Kidney (tissue), 22 donors: ENCODE measurements at places on chromosomes 13 and 19. TPM values are rescaled to one million over a fixed set of nuclear protein-coding genes. Genes with fewer than 3 reads are reported as not detected.

DNA sequence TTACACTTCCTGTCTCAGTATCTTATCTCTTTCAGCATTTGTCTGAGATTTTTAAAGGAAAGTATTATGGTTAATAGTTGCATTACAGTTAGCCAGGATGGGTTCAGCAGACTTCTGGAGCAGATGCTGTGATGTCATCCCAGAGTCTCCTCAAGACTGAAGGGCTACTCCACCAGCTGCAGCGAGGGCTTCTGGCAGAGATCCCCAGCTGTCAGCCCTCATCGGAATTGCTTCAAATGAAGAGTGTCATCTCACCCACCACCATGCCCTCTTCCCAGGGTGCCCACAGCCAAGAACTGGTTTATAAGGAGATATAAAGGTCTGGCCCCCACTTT, 84.4 kb downstream of the FAM216B start:
- H3K4me1 ChIP-seq = no peaks in the 10 kb centered on the region
- no peak for DNase-seq
- H3K36me3 ChIP-seq = no peaks in the 10 kb centered on the region

- no peak overlapping the region for H3K27ac ChIP-seq
- no peak for DNase-seq
Measured at GRCh38 chr19:3145909-3146676, 10.3 kb downstream of the GNA15 start.

- DNase-seq = no peak
- H3K4me1 ChIP-seq = no peaks in the 10 kb centered on the region
- H3K36me3 ChIP-seq = no peaks in the 10 kb centered on the region
- H3K27me3 ChIP-seq = no peaks in the 10 kb centered on the region
- H3K27ac ChIP-seq = no peak overlapping the region
Measured at GRCh38 chr13:85729296-85729695, 69.9 kb downstream of the SLITRK6 start.

The CEACAM5 gene
- polyA plus RNA-seq = not detected

DNA sequence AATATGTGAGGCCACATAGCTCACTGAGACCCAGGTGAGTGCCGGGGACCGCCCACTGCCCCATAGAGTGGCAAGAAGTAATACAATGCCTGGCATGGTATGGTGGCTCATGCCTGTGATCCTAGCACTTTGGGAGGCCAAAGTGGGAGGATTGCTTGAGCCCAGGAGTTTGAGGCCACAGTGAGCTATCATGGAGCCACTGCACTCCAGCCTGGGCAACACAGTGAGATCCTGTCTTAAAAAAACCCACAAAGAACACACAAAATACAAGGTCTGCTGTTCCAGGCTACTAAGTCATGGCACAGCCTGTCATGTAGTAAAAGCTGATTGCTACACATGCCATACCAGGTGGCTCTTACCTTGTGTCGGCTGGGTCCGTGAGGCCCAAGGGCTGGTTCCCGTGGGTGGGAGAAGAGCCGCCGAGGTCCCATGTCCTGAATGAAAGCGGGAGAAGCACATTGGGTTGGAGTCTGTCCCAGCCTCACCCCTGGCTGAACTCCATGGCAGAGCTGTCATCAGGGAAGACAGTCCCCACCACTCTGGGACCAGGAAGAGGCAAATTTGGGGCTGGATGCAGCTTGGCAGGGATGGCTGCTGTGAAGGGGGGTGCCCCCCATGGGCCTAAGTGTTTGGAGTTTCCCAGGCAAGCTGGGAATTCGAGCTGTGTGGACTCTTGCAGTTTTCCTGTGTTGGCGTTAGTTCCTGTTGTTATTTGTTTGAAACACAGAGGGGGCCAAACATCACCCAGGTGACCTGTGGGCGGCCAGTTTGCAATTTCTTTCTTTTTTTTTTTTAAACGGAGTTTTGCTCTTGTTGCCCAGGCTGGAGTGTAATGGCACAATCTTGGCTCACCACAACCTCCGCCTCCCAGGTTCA, 3.2 kb upstream of the FDX2 start:
- no peak overlapping the region for H3K4me3 ChIP-seq
- no peaks in the 10 kb centered on the region for H3K27me3 ChIP-seq
- no peak for DNase-seq
- H3K27ac ChIP-seq = no peak overlapping the region
- peaks cover 21% of the 10 kb centered on the region for H3K36me3 ChIP-seq

GRCh38 chr19:18610245-18610555, 2.5 kb upstream of the TMEM59L start:
- no peak overlapping the region for H3K4me3 ChIP-seq
- no peak for DNase-seq
- peaks cover 37% of the 10 kb centered on the region for H3K27me3 ChIP-seq
- peaks cover 11% of the 10 kb centered on the region for H3K4me1 ChIP-seq
- no peak overlapping the region for H3K27ac ChIP-seq

DNA sequence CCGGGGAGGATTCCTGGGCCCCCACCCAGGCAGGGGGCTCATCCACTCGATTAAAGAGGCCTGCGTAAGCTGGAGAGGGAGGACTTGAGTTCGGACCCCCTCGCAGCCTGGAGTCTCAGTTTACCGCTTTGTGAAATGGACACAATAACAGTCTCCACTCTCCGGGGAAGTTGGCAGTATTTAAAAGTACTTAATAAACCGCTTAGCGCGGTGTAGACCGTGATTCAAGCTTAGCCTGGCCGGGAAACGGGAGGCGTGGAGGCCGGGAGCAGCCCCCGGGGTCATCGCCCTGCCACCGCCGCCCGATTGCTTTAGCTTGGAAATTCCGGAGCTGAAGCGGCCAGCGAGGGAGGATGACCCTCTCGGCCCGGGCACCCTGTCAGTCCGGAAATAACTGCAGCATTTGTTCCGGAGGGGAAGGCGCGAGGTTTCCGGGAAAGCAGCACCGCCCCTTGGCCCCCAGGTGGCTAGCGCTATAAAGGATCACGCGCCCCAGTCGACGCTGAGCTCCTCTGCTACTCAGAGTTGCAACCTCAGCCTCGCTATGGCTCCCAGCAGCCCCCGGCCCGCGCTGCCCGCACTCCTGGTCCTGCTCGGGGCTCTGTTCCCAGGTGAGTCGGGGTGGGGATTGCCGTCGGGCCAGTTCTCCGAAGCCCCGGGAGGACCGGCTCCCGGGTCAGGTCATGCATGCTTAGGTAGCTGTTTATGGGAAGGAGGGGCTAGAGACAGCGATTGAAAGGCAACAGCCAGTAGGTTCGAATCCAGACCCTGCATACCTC, at the start of gene ICAM1:
TSS of gene ICAM1 (plus strand) at position 505 of the 779 bp plus-strand sequence. CDS start at position 545, 40 bp downstream.
- peaks cover 5% of the 10 kb centered on the region for H3K36me3 ChIP-seq
- H3K4me1 ChIP-seq = no peaks in the 10 kb centered on the region
- H3K27ac ChIP-seq = peak within 1 kb of the TSS; percentile 87

DNA sequence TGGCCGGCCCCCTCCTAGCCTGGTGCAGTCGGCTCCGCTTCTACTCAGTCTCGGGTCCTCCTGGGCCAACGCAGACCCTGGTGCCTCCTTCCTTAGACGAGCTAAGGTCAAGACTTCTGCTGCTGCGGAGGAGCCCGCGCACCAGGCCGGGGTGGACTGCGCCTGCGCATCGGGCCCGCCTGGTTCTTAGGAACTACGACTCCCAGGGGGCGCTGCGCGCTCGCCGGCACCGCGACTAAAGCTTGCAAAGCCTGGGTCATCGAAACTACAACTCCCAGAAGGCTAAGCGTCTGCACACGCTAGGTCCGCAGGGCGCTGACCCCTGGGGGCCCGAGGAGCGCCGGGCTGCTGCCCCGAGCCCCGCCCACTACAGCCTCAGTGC, at the start of gene ZNF835:
TSS of gene ZNF835 (minus strand) at position 145 of the 382 bp plus-strand sequence. CDS start 6,559 bp downstream, outside the sequence.
- H3K4me1 ChIP-seq = peaks cover 14% of the 10 kb centered on the region
- no peak within 1 kb of the TSS for H3K27ac ChIP-seq

The SRRM5 gene
- polyA plus RNA-seq = 0.22 TPM

GRCh38 chr19:44212866-44213346, 574 bp downstream of the ZNF227 start:
- H3K27ac ChIP-seq = peak overlapping the region; percentile 82
- peak; percentile 36 for DNase-seq
- peaks cover 3% of the 10 kb centered on the region for H3K36me3 ChIP-seq

DNA sequence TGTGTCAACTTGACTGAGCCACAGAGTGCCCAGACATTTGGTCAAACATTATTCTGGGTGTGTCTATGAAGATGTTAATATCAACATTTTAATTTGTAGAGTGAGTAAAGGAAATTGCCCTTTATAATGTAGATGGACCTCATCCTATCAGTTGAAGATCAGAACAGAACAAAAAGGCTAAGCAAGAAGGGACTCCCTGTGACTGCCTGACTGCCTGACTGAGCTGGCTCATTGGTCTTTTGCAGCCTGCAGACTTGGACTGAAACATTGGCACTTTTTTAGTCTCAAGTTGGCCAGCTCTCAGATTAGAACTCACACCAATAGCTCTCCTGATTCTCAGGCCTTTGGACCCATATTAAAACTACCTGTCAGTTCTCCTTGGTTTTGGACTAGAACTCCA, 600.4 kb upstream of the SLITRK6 start:
- H3K27me3 ChIP-seq = no peaks in the 10 kb centered on the region
- H3K4me3 ChIP-seq = no peak overlapping the region
- H3K4me1 ChIP-seq = no peaks in the 10 kb centered on the region
- H3K36me3 ChIP-seq = no peaks in the 10 kb centered on the region
- H3K27ac ChIP-seq = no peak overlapping the region

DNA sequence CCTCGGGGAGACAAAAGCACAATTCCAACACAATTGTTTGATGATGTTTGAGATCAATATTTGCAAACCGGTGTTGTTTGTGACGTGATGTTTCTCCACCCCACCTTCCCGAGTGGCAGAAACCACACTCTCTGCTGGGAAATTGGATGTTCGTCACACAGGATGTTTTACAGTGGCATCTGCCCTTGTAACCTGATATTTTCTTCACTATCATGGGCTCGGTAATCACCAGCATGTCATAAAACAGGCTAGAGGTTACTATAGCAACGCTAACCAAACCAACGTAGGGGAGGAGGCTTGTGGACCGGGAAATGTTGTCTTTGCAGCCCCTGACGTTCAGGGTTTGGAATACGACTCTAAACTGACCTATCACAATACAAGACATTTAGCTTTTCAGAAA, 454.5 kb downstream of the IRS2 start:
- peak; percentile 94 for DNase-seq
- no peak overlapping the region for H3K4me3 ChIP-seq
- no peaks in the 10 kb centered on the region for H3K36me3 ChIP-seq
- no peaks in the 10 kb centered on the region for H3K4me1 ChIP-seq
- H3K27me3 ChIP-seq = no peaks in the 10 kb centered on the region

DNA sequence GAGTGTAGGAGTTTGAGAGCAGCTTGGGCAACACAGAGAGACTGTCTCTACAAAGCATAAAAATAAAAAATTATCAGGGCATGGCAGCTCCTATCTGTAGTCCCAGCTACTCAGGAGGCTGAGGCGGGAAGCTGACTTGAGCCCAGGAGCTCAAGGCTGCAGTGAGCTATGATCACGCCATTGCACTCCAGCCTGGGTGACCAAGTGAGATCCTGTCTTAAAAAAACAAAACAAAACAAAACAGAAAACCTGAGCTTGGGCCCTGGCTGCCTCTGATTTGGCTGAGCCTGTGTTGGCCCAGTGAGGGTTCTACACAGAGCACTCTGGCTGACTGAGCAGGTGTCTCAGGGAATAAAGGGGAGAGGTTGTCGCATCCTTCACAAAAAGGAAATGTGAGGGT, 8.0 kb downstream of the SLC7A9 start:
- DNase-seq = no peak
- no peak overlapping the region for H3K4me3 ChIP-seq
- no peak overlapping the region for H3K27ac ChIP-seq
- no peaks in the 10 kb centered on the region for H3K4me1 ChIP-seq
- no peaks in the 10 kb centered on the region for H3K27me3 ChIP-seq

The OR7C1 gene
- not detected for polyA plus RNA-seq

The ZC3H13 gene
- 6.4 TPM for polyA plus RNA-seq

The RRAS gene
- polyA plus RNA-seq = 140 TPM

The LPAR6 gene
- polyA plus RNA-seq = 29.3 TPM

DNA sequence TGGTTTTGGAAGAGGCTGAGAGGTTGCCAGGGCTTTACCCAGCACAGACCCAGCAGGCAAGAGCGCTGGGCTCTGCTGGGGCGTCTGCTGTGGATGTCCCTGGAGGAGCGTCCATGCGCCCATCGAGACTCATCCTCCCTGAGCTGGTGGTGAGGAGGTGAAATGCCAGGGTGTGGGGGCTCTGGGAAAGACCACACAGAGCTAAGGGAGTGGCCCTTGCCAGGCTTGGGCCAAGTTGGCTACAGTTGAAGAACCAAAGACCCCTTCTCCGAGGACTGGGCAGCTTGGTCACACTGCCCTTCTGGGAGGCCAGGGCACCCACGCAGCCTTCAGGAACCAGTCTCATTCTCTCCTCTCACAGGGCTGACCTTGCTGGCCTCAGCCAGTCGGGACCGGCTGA, 24.6 kb upstream of the OVOL3 start:
- H3K4me1 ChIP-seq = no peaks in the 10 kb centered on the region
- no peaks in the 10 kb centered on the region for H3K36me3 ChIP-seq
- no peaks in the 10 kb centered on the region for H3K27me3 ChIP-seq
- no peak for DNase-seq

DNA sequence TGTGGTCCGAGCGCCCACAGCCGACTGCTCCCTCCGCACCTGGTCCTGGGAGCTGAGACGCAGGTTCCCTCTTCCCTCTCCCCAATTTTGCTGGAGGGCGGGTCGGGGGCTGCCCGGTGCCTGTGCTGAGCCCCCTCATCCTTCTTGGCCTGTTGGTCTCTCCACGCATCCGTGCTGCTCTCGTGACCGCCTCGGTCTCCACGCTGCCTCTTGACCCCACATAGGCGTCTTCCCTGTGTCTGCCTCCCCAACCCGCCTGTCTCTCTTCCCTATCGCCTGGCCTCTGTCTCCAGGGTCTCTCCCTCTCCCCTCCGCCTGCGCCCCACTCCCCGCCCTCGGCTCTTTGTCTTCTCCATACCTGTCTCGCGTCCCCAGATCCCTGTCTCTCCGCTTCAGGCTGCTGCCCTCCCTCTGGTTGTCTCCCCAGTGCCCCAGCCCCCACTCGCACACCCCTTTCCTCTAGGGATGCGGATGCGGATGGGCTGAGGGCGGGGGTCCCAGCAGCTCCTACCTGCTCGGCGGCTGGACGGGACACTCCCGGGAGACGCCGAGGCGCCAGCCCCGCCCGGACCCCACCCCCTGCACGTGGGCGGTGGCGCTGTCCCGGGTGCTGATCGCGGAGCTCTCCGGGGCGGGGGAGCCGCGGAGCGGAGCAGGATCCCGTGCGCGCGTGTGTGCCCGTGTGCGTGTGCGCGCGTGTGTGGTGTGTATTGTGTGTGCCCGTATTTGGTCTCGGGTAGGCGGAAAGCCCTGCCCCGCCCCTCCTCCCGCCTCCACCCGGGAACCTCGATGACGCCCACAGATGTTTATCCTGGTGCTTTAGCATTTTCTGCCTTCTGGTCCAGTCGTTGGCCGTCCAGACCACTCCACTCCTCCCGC, at the start of gene SYT5:
TSS of gene SYT5 (minus strand) at position 684 of the 879 bp plus-strand sequence. CDS start 1,248 bp downstream, outside the sequence.
- no peaks in the 10 kb centered on the region for H3K36me3 ChIP-seq
- DNase-seq = peak; percentile 68
- H3K27me3 ChIP-seq = peaks cover 8% of the 10 kb centered on the region
- peak within 1 kb of the TSS; percentile 32 for H3K4me3 ChIP-seq
- no peak within 1 kb of the TSS for H3K27ac ChIP-seq
